ENCODE measurements at places on chromosomes 7 and 10.

DNA sequence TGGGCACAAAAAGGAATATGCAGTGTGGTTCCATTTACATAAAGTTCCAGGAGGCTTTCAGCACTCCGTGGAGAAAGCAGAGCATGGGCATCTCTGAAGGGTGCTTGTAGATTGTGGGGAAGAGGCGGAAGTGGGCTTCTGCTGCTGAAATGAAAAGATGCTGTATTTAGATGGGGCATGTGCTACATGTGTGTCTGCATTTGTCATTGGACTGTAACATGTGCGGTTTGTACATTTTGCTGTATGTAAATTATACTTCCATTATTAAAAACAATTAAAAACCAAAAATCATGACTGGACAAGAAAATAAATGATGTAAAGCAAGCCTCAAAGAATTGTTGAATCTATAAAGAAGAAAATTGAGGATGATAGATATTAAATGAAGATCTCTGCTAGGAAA, 334.0 kb downstream of the WDR37 start:
- H3K27me3 ChIP-seq, result peaks cover 4% of the 10 kb centered on the region
- no peak overlapping the region for H3K27ac ChIP-seq
- H3K4me1 ChIP-seq, result no peaks in the 10 kb centered on the region
- no peak for DNase-seq
- no peak overlapping the region for H3K4me3 ChIP-seq
- H3K36me3 ChIP-seq, result no peaks in the 10 kb centered on the region

GRCh38 chr7:68433462-68434070, 1164.7 kb upstream of the AUTS2 start:
- H3K4me3 ChIP-seq, result no peak overlapping the region
- no peaks in the 10 kb centered on the region for H3K4me1 ChIP-seq
- H3K36me3 ChIP-seq, result no peaks in the 10 kb centered on the region
- H3K27me3 ChIP-seq, result no peaks in the 10 kb centered on the region
- H3K27ac ChIP-seq, result no peak overlapping the region

GRCh38 chr7:46580766-46581165, 659.7 kb upstream of the IGFBP3 start:
- no peaks in the 10 kb centered on the region for H3K36me3 ChIP-seq
- DNase-seq, result no peak
- H3K27ac ChIP-seq, result no peak overlapping the region
- H3K4me1 ChIP-seq, result no peaks in the 10 kb centered on the region
- no peak overlapping the region for H3K4me3 ChIP-seq
- H3K27me3 ChIP-seq, result no peaks in the 10 kb centered on the region

GRCh38 chr10:26997610-26998009, 102.7 kb downstream of the ANKRD26 start:
- no peak for DNase-seq
- no peaks in the 10 kb centered on the region for H3K27me3 ChIP-seq
- H3K27ac ChIP-seq, result no peak overlapping the region
- H3K36me3 ChIP-seq, result peaks cover 14% of the 10 kb centered on the region

DNA sequence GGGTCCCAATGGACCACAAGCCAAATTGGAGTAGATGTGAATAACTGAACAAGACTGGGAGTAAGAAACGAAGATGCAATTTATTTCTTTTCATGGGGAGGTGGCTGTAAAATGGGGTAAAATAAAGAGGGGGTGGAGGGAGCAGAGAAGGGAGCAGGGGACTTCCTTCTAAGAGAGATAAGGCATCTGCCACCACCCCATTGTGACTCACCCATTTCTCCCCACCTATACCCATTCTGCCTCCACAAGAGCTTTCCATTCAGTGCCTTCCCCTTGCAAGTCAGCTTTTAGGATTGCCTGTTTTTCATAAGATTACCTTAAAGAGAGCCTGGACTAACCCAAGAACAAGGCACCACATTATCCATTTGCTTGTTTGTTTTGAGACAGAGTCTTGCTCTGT, 87.1 kb upstream of the PAX2 start:
- no peak overlapping the region for H3K27ac ChIP-seq
- no peak overlapping the region for H3K4me3 ChIP-seq
- no peak for DNase-seq
- peaks cover 31% of the 10 kb centered on the region for H3K4me1 ChIP-seq
- no peaks in the 10 kb centered on the region for H3K36me3 ChIP-seq
- peaks cover 87% of the 10 kb centered on the region for H3K27me3 ChIP-seq

GRCh38 chr10:34006471-34006870, 672.0 kb upstream of the NRP1 start:
- peaks cover 2% of the 10 kb centered on the region for H3K27me3 ChIP-seq
- H3K27ac ChIP-seq, result no peak overlapping the region
- H3K4me3 ChIP-seq, result no peak overlapping the region
- no peak for DNase-seq
- no peaks in the 10 kb centered on the region for H3K36me3 ChIP-seq
- H3K4me1 ChIP-seq, result no peaks in the 10 kb centered on the region

GRCh38 chr7:8379264-8379663, 54.1 kb upstream of the NXPH1 start:
- H3K36me3 ChIP-seq, result no peaks in the 10 kb centered on the region
- H3K27ac ChIP-seq, result no peak overlapping the region
- peaks cover 11% of the 10 kb centered on the region for H3K27me3 ChIP-seq
- no peak overlapping the region for H3K4me3 ChIP-seq

All from activated T-cell treated with anti-CD3 and anti-CD28 coated beads, Interleukin-2, amount 50 U/mL, for 24 hours (primary cell).